CD4-positive, alpha-beta memory T cell (primary cell): ENCODE measurements at places on chromosomes 2 and 18. TPM values are rescaled to one million over a fixed set of nuclear protein-coding genes. Genes with fewer than 3 reads are reported as not detected.

Gene DIPK1C
- total RNA-seq = not detected

DNA sequence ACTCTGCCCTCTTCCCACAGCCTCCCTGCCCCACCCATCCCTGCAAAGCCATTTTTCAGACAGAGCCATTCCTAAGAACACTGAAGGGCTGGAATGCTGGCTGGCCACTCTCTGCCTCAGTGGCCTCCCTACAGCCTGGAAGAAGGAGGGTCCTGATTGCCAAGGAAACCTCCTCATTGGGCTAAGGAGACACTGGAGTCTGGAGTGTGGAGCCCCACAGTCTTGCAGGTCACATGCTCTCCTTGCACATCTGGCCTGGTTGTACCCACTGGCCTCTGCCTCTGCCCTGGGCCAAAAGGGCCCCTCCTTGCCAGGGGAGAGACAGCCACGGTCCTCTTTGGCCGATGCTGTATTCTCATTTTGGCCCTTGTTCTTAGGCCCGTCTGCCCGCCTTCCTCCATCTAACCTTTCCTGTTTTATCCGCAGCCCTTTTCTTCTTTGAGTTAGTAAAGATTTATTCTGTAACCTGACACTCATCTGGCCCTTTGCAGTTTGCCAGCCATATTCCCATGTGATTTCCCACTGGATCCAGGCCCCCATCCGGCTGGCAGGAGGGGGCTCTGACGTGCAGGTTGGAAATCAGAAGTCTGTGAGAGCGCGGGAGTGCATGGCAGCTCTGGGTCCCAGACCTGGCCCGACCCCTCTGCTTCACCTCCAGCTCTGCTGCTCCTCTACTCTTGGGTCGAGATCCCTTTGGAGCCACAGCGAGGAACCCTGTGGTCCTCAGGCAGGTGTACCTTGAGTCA is 11.0 kb upstream of the CATIP start:
- no peak for DNase-seq

GRCh38 chr2:102770506-102770905 is 8.7 kb downstream of the TMEM182 start:
- no peak for DNase-seq

GRCh38 chr18:12336887-12337286 is 28.8 kb downstream of the TUBB6 start:
- DNase-seq = no peak

GRCh38 chr2:221018262-221018661 is 553.8 kb downstream of the EPHA4 start:
- DNase-seq = no peak

- no peak for DNase-seq
Observed at GRCh38 chr18:65269375-65269774, 481.4 kb upstream of the CDH7 start.

- DNase-seq = no peak
Observed at GRCh38 chr2:83058683-83059082, 1400.4 kb downstream of the SUCLG1 start.
